ENCODE measurements at places on chromosomes 11 and 22.

DNA sequence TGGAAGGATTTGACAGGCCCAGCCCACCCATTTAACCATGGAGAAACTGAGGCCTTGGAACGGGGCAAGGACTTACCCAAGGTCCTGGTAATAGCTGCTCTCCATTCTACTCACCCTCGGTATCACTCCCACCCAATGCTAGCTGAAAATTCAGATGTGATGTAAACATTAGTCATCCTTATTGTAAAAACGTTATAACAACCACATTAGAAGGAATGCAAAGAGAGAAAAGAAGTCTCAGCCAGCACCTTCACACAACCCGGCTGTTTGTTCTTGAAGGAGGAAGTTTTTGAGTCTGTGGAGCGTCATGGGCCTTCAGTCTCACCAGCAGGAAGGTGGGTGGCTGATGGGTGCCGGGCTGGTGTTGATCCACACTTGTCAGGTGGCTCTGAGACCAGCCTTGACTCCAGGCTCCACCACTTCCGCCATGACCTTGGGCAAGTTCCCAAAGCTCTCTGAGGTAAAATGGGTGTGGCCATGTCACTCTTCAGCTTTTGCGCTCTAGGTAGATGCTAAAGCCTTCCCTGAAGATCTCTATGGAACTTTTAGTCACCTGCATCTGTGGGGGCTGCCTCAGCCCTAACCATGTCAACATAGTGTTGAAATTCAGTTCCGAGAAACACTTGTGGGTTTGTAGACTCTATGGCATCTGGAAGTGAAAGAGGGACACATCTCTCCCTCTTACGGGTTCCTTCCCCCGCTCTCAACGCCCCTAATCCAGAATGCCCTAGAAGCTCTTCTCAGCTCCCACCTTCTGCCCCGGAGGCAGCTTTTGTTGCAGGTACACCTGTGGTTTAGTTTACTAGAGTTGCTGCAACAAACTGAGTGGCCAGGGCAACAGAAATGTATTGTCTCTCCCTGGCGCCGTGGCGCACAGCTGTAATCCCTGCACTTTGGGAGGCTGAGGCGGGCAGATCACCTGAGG lies 14.8 kb downstream of the CD6 start:
- peak; percentile 92 for DNase-seq

GRCh38 chr11:70135625-70136059 lies 57.5 kb downstream of the ANO1 start:
- DNase-seq = no peak

DNA sequence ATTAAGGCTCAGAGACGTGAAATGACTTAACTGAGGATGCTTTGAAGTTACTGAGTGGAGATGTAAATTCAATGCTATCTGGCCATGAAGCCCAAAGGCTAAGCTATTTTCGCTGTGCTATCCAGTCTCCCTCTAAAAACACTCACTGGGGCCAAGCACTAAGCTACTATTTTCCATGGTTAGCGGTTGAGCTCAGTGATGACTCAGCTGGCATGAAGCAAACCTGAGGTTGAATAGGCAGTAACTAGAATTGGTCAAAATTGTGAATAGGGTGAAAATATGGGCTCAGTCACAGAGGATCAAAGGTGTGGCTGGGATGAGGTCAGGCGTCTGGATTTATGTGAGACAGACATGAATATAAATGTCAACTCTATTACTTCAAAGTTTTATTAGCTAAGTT lies 564.2 kb upstream of the KIRREL3 start:
- no peak for DNase-seq

DNA sequence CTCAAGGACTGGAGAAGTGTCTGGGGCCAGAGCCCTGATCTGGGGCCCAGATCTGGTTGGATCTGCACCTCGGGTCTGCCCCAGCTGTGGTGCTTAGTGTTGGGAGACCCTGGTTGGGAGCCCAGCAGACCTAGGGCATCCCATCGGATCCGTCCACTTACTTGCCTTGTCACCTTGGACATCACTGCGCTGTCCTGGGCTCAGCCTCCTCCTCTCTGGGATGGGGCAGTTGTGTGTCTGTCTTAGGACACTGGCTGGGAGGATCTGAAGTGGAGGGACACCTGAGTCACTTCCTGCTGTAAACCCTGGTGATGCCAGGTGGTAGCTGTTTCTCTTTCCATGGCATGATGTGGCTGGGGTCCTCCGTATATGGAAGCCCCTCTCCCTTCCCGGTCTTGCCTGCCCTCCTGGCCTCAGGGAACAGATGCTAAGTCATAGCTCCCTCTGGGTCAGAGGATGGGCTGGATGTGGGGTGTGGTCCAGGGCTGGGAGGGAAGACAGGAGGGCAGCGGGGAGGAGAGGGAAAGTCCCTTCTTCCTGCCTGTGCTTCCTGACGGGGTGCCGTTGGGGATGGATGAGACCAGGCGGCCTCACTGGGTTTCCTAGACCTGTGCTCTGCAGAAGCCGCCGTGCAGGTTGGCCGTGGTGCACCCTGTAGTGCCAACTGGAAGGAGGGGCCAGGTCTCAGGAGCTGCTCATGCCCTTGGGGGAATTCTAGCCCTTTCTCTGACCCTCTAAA lies 12.1 kb upstream of the OMP start:
- DNase-seq = no peak

GRCh38 chr22:19352766-19353165 lies 61.2 kb upstream of the CLTCL1 start:
- DNase-seq = no peak

GRCh38 chr11:57424792-57425564 lies 1.9 kb downstream of the SLC43A3 start:
- peak; percentile 92 for DNase-seq

GRCh38 chr11:92222701-92223100 lies 1.9 kb upstream of the FAT3 start:
- no peak for DNase-seq

GRCh38 chr11:120858740-120859139 lies 165.2 kb upstream of the TBCEL start:
- no peak for DNase-seq

Data from activated CD8-positive, alpha-beta T cell treated with anti-CD3 and anti-CD28 coated beads, Interleukin-2, amount 10 ng/mL, durations not matched to agents 7 days and 5 days (primary cell).